Progenitor cell of endocrine pancreas (in vitro differentiated cells): ENCODE measurements at places on chromosomes 7 and 10. TPM values are rescaled to one million over a fixed set of nuclear protein-coding genes. Genes with fewer than 3 reads are reported as not detected.
A peak's percentile ranks its signal among the peaks of the same experiment; 100 is the strongest.

DNA sequence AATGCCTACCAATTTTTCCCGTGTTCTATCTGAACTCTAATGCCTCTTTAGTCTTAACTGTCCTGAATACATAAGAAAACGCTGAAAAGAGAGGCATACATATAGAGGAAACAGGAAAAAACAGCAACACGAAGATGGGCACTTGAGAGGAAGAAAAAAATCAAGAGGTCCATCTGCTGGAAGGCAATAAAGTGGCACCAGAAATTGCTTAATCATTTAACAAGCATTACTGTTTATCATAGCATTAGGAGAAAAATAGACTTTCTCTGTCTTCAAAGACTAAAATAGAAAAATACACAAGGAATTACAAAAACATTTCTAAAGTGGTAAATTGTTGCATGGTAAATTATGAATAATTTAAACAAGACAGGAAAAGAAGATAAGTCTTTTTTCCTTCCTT lies 35.0 kb downstream of the NSUN6 start:
- H3K27me3 ChIP-seq = no peaks in the 10 kb centered on the region
- peaks cover 10% of the 10 kb centered on the region for H3K4me1 ChIP-seq
- no peak overlapping the region for H3K4me3 ChIP-seq
- DNase-seq = no peak
- H3K36me3 ChIP-seq = peaks cover 9% of the 10 kb centered on the region

DNA sequence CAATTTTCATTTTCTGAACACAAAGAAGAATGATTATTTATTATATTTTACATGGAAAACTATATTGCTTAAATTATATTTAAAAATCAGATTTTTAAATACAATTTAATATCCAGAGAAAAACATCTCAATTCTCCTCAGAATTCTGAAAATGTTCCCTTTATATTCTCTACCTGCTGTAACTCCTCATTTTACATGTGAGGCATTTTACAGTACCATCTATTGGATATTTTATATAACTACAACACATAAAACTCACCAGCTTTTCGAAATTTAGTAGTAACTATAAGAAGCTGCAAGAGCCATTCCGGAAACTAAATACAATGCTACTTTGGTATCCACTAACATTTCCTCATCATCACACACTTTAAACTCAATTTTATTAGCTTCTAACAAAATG lies 264.6 kb downstream of the DGKB start:
- H3K36me3 ChIP-seq = no peaks in the 10 kb centered on the region
- no peak for DNase-seq
- H3K27ac ChIP-seq = no peak overlapping the region

DNA sequence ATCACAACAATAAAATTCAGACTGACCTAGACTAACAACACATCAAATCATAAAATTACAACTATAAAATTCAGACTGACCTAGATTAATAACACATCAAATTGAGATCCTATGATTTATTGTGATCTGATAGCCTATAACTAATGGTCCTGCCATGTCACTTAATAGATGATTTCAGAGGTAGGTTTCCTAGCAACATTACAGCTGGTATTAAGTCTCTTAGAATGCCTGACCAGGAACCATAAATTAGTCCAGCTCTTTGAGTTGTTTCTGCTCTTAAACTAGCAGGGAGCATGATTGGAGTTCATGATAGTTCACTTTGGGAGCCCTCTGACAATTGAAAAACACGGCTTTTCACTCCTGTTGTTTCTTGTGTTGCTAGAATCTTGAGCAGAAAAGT lies 318.9 kb downstream of the BMPER start:
- H3K27me3 ChIP-seq = no peaks in the 10 kb centered on the region
- no peak overlapping the region for H3K4me3 ChIP-seq
- DNase-seq = no peak

- no peaks in the 10 kb centered on the region for H3K4me1 ChIP-seq
- H3K4me3 ChIP-seq = no peak overlapping the region
- H3K36me3 ChIP-seq = no peaks in the 10 kb centered on the region
- H3K27ac ChIP-seq = no peak overlapping the region
- H3K27me3 ChIP-seq = no peaks in the 10 kb centered on the region
These were observed 196.8 kb upstream of the PTPRZ1 start for GRCh38 chr7:121676168-121676567.

GRCh38 chr10:17701301-17701700 lies 50.7 kb upstream of the TMEM236 start:
- DNase-seq = no peak
- no peak overlapping the region for H3K4me3 ChIP-seq
- no peaks in the 10 kb centered on the region for H3K4me1 ChIP-seq
- H3K27ac ChIP-seq = no peak overlapping the region
- no peaks in the 10 kb centered on the region for H3K27me3 ChIP-seq
- peaks cover 13% of the 10 kb centered on the region for H3K36me3 ChIP-seq

- H3K4me3 ChIP-seq = peak overlapping the region; percentile 90
- no peak overlapping the region for H3K27ac ChIP-seq
- no peaks in the 10 kb centered on the region for H3K36me3 ChIP-seq
- DNase-seq = peak; percentile 75
These were observed 1.7 kb upstream of the EGR2 start for GRCh38 chr10:62817766-62818425.

DNA sequence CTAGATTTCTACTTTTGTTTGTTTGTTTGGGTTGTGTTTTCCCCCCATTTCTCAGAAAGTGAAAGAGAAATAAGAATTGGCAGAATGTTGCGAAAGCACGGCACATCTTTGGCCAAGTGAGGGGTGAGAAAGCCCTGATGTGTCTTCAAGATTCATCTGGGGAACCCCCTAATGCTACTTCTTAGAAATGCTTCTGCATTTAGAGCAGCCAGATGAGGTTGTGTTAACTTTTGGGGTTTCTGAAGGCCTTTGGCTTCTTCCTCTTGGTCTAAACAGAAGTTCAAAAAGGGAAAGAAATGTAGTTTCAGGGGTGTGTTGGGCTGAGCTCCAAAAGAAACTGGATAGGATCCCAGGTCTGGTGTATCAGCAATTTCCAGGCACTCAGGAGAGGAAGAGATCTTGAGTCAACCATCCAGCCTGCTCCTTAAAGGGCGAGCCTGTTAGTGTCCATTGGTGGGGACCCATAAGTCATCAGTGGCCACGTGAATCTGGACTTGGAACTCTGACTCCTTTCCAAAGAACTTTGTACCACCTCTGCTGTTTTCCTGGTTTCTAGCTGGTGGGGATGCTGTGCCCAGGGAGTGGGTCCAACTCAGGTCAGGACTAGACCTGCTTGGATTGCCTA lies 6.5 kb downstream of the DUSP5 start:
- H3K27me3 ChIP-seq = no peaks in the 10 kb centered on the region
- H3K4me3 ChIP-seq = no peak overlapping the region
- peaks cover 33% of the 10 kb centered on the region for H3K36me3 ChIP-seq

DNA sequence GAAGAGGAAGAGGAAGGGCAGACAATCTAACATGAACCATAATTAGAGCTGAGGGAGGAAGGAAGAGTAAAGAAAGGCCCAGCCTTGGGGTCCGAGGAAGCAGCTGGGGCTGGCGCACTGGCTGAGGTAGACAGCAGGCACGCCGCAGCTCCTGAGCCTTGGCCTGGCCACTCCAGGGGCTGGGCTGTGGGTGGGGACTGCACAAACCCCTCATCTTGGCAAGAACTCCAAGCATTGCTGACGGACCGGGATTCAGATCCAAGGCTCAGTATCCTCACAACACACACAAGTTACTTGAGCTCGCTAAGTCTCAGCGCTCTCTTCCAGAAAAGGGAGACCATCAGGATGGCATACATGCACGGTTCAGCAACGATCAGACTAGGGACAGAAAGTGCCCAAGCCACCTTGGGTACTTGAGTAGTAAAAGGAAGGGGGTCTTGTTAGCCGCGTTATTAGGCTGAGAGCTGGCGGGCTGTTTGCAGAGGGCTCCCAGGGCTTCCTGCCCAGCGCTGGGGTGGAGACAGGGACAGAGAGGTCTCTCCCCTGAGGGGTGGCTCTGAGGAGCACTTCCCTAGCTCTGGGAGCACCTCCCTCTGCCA lies 4.5 kb downstream of the TNS3 start:
- H3K4me3 ChIP-seq = peak overlapping the region; percentile 42
- DNase-seq = no peak
- no peaks in the 10 kb centered on the region for H3K27me3 ChIP-seq
- H3K27ac ChIP-seq = peak overlapping the region; percentile 97

DNA sequence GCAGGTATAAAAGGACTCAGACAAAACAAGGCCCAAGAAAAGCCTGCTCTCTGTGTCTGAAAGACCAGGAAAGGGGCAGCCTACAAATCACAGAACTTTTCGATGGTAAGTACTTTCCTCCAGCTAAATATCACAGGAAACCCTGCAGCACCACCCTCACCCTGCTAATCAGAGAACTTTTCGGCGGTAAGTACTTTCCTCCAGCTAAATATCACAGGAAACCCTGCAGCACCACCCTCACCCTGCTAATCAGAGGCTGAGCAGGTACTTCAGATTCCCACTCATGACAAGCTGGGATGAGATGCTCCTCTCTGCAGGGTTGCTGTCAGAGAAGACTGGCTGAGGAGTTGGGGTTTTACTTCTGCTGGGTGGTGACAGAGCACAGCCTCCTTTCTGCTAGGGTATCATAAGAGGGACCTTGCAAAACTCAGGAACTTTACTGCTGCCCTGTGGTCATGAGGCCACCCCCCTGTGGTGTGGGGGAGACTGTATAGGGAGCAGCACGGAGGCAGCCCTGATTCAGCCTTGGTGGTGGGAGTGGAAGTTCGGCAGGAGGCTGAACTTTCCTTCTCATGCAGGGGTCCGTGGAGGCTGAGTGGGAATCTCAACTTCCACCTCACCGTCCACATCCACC lies 7.2 kb downstream of the WDR37 start:
- H3K27me3 ChIP-seq = no peaks in the 10 kb centered on the region
- H3K36me3 ChIP-seq = peaks cover 12% of the 10 kb centered on the region
- peaks cover 19% of the 10 kb centered on the region for H3K4me1 ChIP-seq

- H3K27me3 ChIP-seq = no peaks in the 10 kb centered on the region
- H3K36me3 ChIP-seq = peaks cover 1% of the 10 kb centered on the region
- H3K4me3 ChIP-seq = no peak overlapping the region
- DNase-seq = no peak
- no peaks in the 10 kb centered on the region for H3K4me1 ChIP-seq
- no peak overlapping the region for H3K27ac ChIP-seq
These were observed 33.8 kb downstream of the HIP1 start for GRCh38 chr7:75704928-75705327.

- H3K27me3 ChIP-seq = no peaks in the 10 kb centered on the region
- no peak for DNase-seq
- no peak overlapping the region for H3K27ac ChIP-seq
- no peak overlapping the region for H3K4me3 ChIP-seq
- H3K36me3 ChIP-seq = peaks cover 3% of the 10 kb centered on the region
These were observed 230.4 kb downstream of the TNS3 start for GRCh38 chr7:47351233-47352154.

DNA sequence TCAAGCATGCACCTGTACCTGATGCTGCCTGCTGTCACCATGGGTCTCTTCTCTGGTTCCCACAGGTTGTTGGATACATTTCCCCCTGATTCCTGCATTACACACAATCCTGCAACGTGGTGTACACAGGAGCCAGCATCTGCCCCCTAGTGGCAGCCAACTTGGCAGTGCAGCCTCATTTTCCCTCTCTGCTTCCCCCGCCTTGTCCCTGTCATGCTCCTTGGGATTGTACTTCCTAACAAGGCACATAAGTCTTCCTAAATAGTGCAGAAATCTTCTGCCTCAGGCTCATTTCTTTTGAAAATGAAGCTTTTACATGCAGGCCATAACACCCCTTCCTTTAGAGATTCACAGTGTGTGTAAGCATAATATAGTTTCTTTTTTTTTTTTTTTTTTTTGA lies 387.5 kb downstream of the CCSER2 start:
- peak; percentile 18 for DNase-seq
- no peaks in the 10 kb centered on the region for H3K4me1 ChIP-seq
- H3K36me3 ChIP-seq = no peaks in the 10 kb centered on the region
- H3K27me3 ChIP-seq = peaks cover 9% of the 10 kb centered on the region
- no peak overlapping the region for H3K4me3 ChIP-seq

GRCh38 chr10:113381416-113381815 lies 171.4 kb upstream of the HABP2 start:
- H3K27me3 ChIP-seq = peaks cover 46% of the 10 kb centered on the region
- H3K36me3 ChIP-seq = no peaks in the 10 kb centered on the region
- H3K4me1 ChIP-seq = peaks cover 11% of the 10 kb centered on the region
- H3K4me3 ChIP-seq = no peak overlapping the region
- no peak overlapping the region for H3K27ac ChIP-seq

GRCh38 chr7:98622926-98623325 lies 5.8 kb downstream of the NPTX2 start:
- no peak for DNase-seq
- H3K27ac ChIP-seq = no peak overlapping the region
- H3K4me3 ChIP-seq = no peak overlapping the region
- H3K27me3 ChIP-seq = peaks cover 65% of the 10 kb centered on the region

GRCh38 chr10:17599089-17599488 lies 18.1 kb downstream of the HACD1 start:
- no peak for DNase-seq
- peaks cover 5% of the 10 kb centered on the region for H3K4me1 ChIP-seq
- no peak overlapping the region for H3K4me3 ChIP-seq
- no peak overlapping the region for H3K27ac ChIP-seq

- DNase-seq = no peak
- H3K4me1 ChIP-seq = no peaks in the 10 kb centered on the region
- no peaks in the 10 kb centered on the region for H3K27me3 ChIP-seq
- peak overlapping the region; percentile 56 for H3K27ac ChIP-seq
These were observed 7.1 kb downstream of the ERV3-1 start for GRCh38 chr7:64999165-65000004.

DNA sequence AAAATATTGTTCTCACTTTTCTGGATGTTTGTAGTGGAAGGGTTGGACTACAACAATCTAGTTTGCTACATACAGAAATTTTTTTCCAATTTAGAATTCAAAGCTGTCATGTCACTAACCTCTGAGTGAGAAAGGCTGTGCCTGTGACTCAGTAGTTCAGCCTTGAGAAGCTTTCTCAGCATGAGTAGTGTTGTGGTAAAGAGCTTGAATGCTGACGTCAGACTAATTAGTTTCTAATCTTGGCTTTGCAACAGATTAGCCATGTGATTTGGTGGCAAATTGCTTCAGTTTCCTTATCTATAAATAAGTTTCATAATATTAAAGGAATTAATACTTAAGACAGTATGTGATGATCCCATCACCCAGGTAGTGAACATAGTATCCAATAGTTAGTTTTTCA lies 83.8 kb downstream of the ABCA13 start:
- H3K36me3 ChIP-seq = no peaks in the 10 kb centered on the region
- no peak overlapping the region for H3K4me3 ChIP-seq
- H3K4me1 ChIP-seq = no peaks in the 10 kb centered on the region
- no peak for DNase-seq
- H3K27me3 ChIP-seq = no peaks in the 10 kb centered on the region

The CTAGE15 gene
- 1.9 and 2.4 TPM in 2 replicates for total RNA-seq

The TSPAN13 gene
- 112 and 116 TPM in 2 replicates for total RNA-seq

The TDRD1 gene
- total RNA-seq = not detected in 2 replicates

The FOXI2 gene
- 1.7 and 4.7 TPM in 2 replicates for total RNA-seq

The SEMA3C gene
- total RNA-seq = 136 and 137 TPM in 2 replicates

The GPR146 gene
- 1.6 and 1.9 TPM in 2 replicates for total RNA-seq

The NUTM2E gene
- 0.36 and 0.40 TPM in 2 replicates for total RNA-seq

The C10orf67 gene
- 0.38 TPM in 1 of 2 replicates, not detected in the other for total RNA-seq

The PHKG1 gene
- total RNA-seq = 0.27 and 1.2 TPM in 2 replicates

The RASSF4 gene
- total RNA-seq = 21.2 and 23.0 TPM in 2 replicates

The COL28A1 gene
- total RNA-seq = 17.3 and 18.3 TPM in 2 replicates

The ANKRD1 gene
- 48.1 and 61.8 TPM in 2 replicates for total RNA-seq

The SH2D4B gene
- 0.11 and 0.12 TPM in 2 replicates for total RNA-seq
